Right atrium auricular region (tissue), 2 donors: ENCODE measurements at places on chromosomes 16 and 17. TPM values are rescaled to one million over a fixed set of nuclear protein-coding genes. Genes with fewer than 3 reads are reported as not detected.

NECAB2 gene
- total RNA-seq = 0.71 TPM

TBX2 gene
- 6.9 TPM for total RNA-seq

MT4 gene
- not detected for total RNA-seq

KRTAP9-1 gene
- not detected for total RNA-seq

OTOP3 gene
- total RNA-seq = not detected

- no peak for DNase-seq
- H3K4me3 ChIP-seq = no peak overlapping the region
- no peaks in the 10 kb centered on the region for H3K36me3 ChIP-seq
- no peaks in the 10 kb centered on the region for H3K27me3 ChIP-seq
Observed at GRCh38 chr17:55895112-55895759, 144.4 kb downstream of the PCTP start.

GRCh38 chr17:63445065-63445464 lies 1.0 kb downstream of the CYB561 start:
- H3K4me3 ChIP-seq = peak overlapping the region; percentile 71
- DNase-seq = no peak
- H3K36me3 ChIP-seq = no peaks in the 10 kb centered on the region
- H3K27me3 ChIP-seq = no peaks in the 10 kb centered on the region

GRCh38 chr16:86431540-86431939 lies 78.8 kb upstream of the FOXF1 start:
- no peak overlapping the region for H3K4me3 ChIP-seq
- no peaks in the 10 kb centered on the region for H3K27me3 ChIP-seq
- DNase-seq = no peak
- no peaks in the 10 kb centered on the region for H3K36me3 ChIP-seq

DNA sequence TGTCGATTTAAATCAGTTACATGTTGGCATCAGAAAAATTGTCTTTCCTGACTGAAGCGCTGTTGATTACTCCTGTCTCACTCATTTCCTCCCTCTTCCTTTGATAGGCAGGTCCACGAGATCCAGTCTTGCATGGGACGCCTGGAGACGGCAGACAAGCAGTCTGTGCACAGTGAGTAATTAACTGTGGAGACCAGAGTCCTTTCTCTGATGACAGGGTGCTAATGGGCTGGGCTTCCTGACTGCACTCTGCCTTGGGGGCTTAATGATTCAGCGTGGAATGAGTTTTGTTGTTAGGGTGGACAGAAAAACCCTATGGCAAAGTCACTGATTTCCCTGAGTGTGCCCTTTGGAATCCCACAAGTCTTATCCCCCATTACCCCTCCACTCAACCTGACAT lies 6.5 kb downstream of the GOSR2 start:
- H3K4me1 ChIP-seq = no peaks in the 10 kb centered on the region
- no peak overlapping the region for H3K4me3 ChIP-seq
- H3K27me3 ChIP-seq = no peaks in the 10 kb centered on the region
- H3K36me3 ChIP-seq = peaks cover 51% of the 10 kb centered on the region

- peak overlapping the region; percentile 40 for H3K27ac ChIP-seq
- H3K27me3 ChIP-seq = no peaks in the 10 kb centered on the region
- H3K36me3 ChIP-seq = no peaks in the 10 kb centered on the region
- no peak overlapping the region for H3K4me3 ChIP-seq
- no peak for DNase-seq
Observed at GRCh38 chr17:31314782-31315100, 887 bp upstream of the EVI2B start.

- DNase-seq = no peak
- peak overlapping the region; percentile 86 for H3K27ac ChIP-seq
- no peaks in the 10 kb centered on the region for H3K27me3 ChIP-seq
- H3K4me1 ChIP-seq = peaks cover 40% of the 10 kb centered on the region
- H3K4me3 ChIP-seq = peak overlapping the region; percentile 74
- H3K36me3 ChIP-seq = no peaks in the 10 kb centered on the region
Observed at GRCh38 chr16:19522397-19522732, 467 bp upstream of the GDE1 start.

DNA sequence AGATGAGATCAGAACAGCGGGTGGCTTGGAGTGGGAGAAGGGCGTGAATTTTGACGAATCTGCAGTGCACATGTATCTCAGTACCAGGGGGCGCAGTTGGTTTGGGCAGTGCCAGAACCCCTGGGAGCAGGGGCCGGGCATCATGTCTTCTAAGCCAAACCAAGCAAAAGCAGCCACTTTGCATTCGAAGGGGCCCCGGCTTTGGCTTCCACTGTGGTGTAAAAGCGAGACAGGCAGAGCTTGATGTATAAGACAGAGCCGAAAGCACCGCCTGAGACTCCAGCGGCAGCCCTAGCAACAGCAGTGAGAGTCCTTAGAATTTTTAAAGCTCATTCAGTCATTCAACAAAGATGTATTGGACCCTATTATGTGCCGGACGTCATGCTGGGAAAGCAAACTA lies 3.8 kb upstream of the XYLT1 start:
- no peak overlapping the region for H3K4me3 ChIP-seq
- DNase-seq = peak; percentile 52
- no peaks in the 10 kb centered on the region for H3K27me3 ChIP-seq

DNA sequence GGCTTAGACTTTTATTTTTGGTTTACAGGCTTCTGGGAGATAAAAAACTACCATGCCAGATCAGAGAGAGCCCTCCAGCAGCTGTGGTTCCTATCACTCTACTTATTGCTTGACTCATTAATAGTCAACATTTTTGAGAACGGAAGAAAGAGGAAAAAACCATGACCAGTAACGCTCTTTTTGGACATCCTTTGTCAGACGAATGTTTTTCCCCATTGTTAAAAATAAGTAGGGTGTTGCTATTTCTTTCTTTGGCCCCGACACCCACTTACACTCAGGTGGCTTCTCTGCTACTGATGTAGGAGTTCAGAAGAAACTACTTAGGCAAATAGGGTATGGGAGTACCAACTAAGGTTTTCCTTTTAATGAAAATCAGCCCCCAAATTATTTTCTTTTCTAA lies 27.5 kb downstream of the TVP23A start:
- H3K27ac ChIP-seq = no peak overlapping the region
- H3K4me3 ChIP-seq = no peak overlapping the region
- H3K4me1 ChIP-seq = no peaks in the 10 kb centered on the region
- no peaks in the 10 kb centered on the region for H3K36me3 ChIP-seq

DNA sequence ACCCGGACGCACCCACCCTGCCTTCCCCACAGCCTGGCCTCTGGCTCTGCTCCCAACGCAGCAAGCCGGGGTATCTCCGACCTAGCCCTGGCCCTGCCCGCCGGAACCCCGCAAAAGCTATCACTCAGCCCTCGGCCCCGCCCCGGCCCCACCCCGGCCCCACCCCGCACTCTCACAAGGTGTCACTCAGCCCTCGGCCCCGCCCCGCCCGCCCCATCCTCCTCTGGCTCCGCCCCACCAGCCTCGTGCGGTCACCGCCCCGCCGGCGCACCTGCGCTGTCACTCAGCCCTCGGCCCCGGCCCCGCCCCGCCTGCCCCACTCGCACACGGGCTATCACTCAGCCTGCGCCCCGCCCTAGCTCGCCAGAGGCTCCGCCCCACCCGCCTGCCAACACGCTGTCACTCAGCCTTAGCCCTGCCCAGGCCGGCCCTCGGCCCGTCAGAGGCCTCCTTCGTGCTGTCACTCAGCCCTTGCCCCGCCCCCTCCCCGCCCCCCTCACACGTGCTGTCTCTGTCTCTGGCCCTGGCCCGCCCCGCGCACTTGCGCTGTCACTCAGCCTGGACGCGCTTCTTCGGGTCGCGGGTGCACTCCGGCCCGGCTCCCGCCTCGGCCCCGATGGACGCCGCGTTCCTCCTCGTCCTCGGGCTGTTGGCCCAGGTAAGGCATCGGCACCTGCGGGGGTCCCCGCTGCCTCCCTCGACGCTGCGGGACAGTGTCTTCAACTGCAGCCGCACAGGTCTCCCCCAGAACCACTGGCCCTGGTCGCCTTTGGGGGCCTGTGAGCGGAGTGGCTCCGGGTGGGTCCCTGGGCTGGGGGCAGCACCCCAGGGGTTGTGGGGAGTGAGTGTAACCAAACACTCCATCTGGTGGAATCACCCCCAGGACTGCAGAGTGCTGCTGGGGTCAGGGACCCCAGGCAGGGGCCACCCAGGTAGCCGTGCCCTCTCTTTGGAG lies at the start of gene CDH15:
CDH15 (plus strand) TSS at position 533 of the 955 bp plus-strand sequence; CDS start at position 617, 84 bp downstream.
- no peaks in the 10 kb centered on the region for H3K27me3 ChIP-seq
- peak within 1 kb of the TSS; percentile 28 for H3K4me3 ChIP-seq
- H3K4me1 ChIP-seq = no peaks in the 10 kb centered on the region
- H3K27ac ChIP-seq = no peak within 1 kb of the TSS

DNA sequence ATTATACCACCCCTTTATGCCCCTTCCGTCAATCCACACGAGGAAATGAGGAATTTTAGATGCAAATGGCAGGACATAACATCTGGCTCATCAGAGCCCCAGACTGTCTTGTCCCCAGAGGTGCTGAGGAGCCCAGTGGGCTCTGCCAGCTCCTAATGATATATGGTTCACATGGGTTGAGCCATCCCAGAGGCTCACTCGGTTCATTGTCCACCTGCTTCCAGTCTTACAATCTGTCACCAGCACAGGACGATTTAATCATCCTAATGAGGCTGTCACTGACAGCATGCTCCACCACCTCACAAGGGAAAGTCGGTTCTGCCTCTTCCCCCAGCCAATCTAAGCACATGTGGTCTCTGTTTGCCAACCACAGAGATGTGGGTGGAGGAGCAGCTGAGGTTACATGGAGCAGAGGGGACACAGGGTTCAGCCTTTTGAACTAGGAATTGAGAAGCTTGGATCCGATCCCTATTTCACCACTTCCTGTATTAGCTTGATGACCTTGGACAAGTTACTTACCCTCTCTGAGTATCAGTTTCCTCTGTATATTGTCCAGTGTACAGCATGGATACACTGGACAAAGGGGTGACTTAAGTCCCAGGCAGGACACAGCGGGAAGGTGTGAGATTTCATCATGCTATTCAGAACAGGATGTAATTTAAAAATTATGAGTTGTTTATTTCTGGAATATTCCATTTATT lies 27.0 kb upstream of the DHX8 start:
- no peak overlapping the region for H3K27ac ChIP-seq
- no peaks in the 10 kb centered on the region for H3K27me3 ChIP-seq
- peak; percentile 65 for DNase-seq
- H3K36me3 ChIP-seq = no peaks in the 10 kb centered on the region

GRCh38 chr17:17032131-17032692 lies 10.0 kb upstream of the MPRIP start:
- H3K36me3 ChIP-seq = no peaks in the 10 kb centered on the region
- DNase-seq = no peak
- no peak overlapping the region for H3K4me3 ChIP-seq
- peak overlapping the region; percentile 44 for H3K27ac ChIP-seq
- no peaks in the 10 kb centered on the region for H3K27me3 ChIP-seq

GRCh38 chr17:82241183-82241925 lies 12.5 kb downstream of the SLC16A3 start:
- DNase-seq = peak; percentile 81
- peaks cover 77% of the 10 kb centered on the region for H3K4me1 ChIP-seq
- no peaks in the 10 kb centered on the region for H3K27me3 ChIP-seq

DNA sequence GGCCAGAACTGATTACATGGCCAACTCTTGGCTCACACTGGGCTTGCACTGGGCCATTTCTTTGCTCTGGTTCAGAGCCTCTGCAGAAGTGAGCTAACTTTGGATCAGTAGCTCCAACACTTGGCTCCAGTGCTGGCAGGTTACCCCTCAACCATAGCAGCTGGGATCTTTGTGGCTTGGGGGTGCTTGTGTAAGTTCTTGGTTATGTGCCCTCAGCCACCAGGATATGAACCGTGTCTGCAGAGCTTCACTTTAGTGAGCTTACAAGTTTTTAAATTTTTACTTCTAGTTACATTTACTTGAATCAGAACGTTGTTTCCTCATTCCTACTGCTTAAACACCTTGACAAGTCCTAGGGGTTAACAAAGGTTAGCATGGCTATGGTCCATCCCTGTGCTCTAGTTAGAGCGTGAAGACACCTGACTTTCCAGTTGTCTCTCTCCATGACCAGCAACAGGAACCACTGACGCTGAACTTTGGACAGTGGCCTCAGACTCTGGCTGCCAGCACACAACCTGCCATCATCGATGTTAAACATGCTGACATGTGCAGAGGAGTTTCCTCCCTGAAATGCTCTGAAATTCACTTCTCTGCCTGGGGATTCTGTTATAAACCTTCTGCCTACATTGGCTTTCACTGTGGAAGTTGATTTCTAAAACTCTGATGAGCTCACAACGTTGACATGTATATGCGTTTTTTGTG lies 4.1 kb downstream of the PDF start:
- no peaks in the 10 kb centered on the region for H3K4me1 ChIP-seq
- peaks cover 50% of the 10 kb centered on the region for H3K36me3 ChIP-seq
- H3K27ac ChIP-seq = no peak overlapping the region
- DNase-seq = no peak

DNA sequence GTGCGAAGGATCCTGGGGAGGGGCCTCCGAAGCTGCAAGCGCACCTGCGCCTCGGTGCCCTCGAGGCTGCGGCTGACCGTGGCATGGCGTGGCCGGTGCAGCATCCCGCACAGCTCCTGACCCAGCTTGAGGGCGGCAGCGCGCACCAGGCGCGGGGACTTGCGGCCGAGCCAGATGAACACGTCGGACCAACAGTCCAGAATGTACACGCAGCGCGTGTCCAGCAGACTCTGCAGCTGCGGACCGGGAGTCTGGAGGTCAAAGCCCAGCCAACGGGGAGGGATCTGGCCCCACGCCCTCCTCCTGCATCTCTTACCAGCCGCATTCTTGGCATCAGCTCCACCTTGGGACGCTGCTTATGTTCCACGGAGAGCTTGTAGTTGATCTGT lies 10.9 kb downstream of the FLII start:
- DNase-seq = no peak
- no peaks in the 10 kb centered on the region for H3K27me3 ChIP-seq
- peak overlapping the region; percentile 41 for H3K27ac ChIP-seq
- H3K4me3 ChIP-seq = no peak overlapping the region

DNA sequence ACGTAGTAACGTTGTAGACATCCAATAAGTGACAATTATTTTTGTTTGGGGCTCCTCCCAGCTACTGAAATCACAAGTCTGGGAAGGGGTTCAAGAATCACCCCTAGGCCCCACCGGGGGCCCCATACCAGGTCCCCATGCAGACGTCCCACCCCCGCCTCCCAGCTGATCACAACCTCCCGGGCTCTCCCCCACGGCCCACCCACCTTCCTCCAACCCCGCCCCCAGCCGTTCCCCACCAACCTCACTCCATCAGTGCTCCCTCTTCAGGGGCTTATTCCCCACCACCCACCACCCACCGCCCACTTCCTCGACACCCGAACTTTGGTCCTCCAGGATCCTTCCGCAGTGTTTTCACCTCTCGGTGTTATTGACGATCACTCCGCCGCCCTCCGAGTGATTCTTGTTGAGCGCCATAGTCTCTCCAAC lies 240 bp downstream of the WBP2 start:
- H3K27me3 ChIP-seq = no peaks in the 10 kb centered on the region
- DNase-seq = no peak
- peak overlapping the region; percentile 92 for H3K27ac ChIP-seq
- H3K4me1 ChIP-seq = no peaks in the 10 kb centered on the region
- peaks cover 19% of the 10 kb centered on the region for H3K36me3 ChIP-seq

DNA sequence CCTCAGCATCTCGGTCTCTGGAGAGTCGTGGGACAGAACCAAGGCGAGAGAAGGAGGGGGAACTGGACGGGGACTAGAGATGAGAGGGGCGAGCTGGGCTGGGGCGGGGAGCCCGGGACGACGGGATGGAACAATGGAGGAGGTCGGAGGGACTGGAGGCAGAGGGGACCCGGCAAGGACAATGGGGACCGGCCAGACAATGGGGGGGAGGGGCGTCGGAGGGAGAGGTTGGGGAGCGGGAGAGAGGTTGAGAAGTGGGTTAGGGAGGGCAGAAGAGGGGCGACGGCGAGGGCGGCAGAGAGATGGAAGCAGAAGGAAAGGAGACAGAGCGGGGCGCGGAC lies 719 bp downstream of the NGFR start:
- peaks cover 39% of the 10 kb centered on the region for H3K4me1 ChIP-seq
- peaks cover 6% of the 10 kb centered on the region for H3K27me3 ChIP-seq
- no peak for DNase-seq
- no peaks in the 10 kb centered on the region for H3K36me3 ChIP-seq
- peak overlapping the region; percentile 32 for H3K27ac ChIP-seq
